ENCODE measurements at places on chromosomes 13 and 19.
A peak's percentile ranks its signal among the peaks of the same experiment; 100 is the strongest.

DNA sequence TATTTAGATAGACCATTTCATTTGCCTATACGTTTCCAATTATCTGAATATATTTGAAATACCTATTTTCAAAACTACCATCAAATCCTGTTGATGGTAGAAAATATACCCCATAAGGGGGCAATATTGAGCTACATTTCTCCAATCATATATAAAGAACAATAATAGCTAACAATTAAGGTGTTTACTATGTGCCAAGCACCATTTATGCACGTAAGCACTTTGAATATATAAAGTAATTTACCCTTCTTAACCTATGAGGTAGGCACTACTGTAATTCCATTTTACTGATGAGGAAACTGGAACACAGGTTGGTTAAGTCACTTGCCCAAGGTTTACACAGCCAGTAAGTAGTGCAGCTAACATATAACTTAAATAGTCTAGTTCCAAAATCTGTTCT lies 79.2 kb downstream of the UBL3 start:
- DNase-seq = peak; percentile 63

DNA sequence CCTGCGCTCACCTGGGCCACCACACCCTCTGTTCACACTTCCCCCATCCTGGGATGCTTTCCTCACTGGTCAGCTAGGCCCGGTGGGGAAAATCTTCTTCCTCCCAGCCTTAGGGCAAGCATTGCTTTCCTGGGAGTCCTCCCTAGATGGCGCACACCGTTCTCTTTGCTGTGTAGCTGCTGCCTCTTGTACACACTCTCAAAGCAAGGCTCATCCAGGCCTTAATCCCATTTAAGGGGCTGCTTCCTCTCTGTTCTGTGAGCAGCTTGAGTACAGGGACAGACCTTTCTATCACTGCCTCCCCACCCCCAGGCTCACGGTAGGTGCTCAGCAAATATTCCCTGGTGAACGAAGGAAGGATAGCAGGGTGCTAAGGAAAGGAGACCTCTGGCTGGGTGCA lies 11.1 kb downstream of the SLC7A10 start:
- peak; percentile 60 for DNase-seq

- no peak for DNase-seq
Observed at GRCh38 chr19:18710996-18711751, 27.7 kb downstream of the CRTC1 start.

DNA sequence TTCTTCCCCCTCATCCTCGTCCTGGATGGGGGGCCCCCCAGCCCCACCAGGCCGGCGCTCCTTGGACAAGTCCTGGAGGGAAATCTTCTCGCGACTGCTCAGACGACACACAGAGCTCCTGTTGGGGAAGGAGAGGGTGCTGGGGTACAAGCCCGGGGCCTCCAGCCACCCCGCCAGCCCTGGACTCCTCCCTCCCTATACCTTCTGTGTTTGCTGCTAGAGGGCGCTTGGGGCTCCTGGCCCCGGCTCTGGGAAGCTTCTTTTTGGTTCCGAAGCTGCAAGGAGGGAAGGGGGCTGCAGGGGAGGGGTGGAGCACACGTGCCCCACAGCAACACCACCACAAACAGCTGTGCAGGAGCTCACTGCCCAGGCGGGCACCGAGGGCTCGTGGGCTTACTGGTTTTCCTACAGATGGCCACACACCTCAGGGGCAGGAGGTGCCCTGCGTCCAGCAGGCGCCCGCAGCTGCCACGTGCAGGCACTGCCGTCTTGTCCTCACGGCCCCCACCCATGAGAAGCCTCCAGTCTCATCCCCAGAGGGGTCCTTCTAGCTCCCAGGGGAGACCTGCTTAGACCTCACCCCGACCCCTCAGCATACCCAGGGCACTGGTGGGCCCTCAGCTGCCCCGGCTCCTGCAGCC lies 20.5 kb downstream of the EPS8L1 start:
- no peak for DNase-seq
